Endodermal cell (in vitro differentiated cells): ENCODE measurements at places on chromosomes 13 and 19.

- DNase-seq: no peak
These were observed 119.3 kb downstream of the COL4A1 start for GRCh38 chr13:110187641-110188161.

DNA sequence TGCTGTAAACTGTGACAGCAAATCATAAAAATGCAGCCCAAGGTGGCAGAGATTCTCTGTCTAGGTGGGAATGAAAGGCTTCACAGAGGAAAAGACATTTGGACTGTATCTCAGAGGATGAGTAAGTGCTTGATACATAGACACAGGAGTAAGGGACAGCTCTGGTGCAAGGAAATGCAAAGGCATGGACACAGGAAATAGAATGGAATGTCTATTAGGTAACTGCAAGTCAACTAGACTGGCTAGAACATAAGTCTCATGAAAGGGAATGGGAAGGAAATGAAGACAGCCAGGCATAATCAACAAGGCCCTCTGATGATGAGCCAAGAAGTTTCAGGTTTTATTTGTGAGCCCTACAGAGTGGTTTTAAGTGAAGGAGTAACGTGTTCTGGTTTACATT is 321.7 kb downstream of the SUCLA2 start:
- DNase-seq: no peak

DNA sequence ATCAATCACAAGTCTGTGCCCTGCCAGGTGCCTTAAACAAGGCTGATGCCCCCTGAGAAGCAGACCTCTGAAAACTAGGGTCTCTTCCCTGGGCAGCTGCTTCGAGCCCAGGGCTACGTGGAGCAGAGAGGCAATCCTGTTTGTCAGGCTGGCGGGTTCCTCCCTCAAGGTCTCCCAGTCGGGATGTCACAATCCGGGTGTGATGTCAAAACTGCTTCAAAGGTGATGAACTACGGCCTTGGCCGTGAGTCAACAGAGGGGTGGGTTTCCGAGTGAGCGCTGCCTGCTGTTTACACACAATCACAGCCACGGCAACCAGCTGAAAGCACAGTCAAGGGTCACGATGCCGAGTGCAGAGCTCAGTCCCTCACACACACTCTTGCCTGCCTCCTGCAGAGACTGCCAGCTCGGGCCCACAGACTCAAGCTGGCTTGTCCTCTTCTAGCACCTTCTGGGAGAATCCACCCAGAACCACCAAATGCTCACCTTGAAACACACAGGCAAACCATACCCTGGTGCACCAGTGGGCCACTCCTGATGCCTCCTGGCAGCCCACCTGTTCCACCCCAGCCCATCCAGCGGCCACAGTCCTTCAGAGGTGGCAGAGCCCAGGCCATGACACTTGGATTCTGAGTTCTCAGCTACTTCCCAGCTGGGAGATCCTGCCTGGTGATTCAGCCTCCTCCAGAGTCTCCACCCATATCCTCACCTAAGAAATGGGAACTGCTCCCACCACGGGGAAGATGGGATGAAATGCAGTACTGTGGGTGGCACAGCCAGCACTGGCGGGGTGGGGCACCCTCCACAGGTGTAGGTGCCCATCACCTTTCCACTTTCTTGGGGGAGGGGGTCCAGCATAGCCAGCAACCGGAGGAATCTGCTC is 6.8 kb downstream of the ELL start:
- DNase-seq: no peak

DNA sequence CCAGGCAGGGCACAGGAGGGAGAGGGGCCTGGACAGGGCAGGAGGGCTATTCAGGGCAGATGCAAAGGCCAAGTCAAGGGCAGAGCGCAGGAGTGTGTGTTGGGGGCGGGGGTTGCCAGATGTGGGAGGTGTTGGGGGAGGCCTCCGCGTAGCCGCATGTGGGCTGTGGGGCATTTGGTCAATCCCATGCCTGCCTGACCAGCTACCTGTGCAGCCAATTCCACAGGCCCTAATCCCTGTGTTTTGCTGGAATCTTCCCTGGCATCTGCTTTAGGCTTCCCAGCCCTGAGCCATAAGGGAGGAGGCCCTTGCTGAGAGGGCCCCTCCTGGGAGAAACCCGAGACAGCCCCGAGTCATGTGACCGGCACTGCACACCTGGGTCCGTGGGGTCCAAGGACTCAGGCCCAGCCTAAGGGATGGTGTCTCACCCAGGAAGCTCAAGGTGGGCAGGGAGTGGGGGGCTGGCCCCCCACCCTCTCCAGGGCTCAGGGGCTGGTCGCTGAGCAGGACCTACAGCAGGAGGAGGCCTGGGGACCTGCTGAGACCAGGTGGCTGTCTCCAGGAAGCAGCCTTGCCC is 20.3 kb downstream of the RFX1 start:
- no peak for DNase-seq

- no peak for DNase-seq
These were observed 159.3 kb downstream of the TNFRSF19 start for GRCh38 chr13:23729531-23729930.

DNA sequence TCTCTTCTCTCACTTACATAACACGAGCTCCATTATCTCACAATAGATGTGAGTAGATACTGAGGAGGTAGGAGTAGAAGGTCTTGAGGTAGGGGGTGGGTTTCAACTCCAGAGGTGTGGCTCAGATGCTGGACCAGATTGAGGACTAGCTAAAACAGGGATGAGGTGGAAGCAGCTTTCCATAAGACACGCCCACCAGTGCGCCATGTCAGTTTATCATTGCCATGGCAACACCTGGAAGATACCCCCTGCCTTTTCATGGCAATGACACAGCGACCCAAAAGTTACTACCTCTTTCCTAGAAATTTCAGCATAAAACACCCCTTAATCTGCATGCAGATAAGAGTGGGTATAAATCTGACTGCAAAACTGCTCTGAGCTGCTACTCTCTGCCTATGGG is 44.1 kb downstream of the KCTD15 start:
- no peak for DNase-seq

GRCh38 chr13:52195401-52195837 is 36.0 kb upstream of the NEK3 start:
- DNase-seq: peak; percentile 81

GRCh38 chr19:53517114-53517741 is 20.7 kb upstream of the ZNF331 start:
- no peak for DNase-seq

- no peak for DNase-seq
These were observed 60.0 kb downstream of the ZNF627 start for GRCh38 chr19:11657307-11657706.

DNA sequence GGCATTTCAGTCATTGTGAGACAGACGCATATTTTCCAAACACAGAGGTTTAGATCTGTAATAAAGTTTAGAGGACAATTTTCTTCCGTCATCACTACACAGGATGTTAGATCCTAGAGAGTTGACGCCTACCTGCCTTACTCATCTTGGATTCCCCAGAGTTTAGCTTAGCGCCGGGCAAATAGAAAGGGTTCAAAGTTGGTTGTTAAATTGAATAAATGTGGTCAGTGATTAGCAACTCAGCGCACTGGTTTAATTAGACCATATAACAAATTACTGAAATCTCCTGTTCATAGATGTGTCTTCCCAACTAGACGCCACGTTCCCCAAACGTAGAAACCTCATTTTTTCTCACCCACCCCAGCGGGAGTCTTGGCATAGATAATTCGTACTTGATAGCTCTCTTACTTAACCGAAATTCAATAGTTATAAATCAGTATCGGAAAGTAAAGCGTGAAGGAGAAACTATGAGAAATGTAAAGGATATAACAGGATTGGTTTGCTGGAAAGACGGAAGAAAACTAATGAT is 726 bp upstream of the UFM1 start:
- DNase-seq: no peak

GRCh38 chr19:41753159-41753558 is 2.2 kb upstream of the CEACAM6 start:
- peak; percentile 91 for DNase-seq
